Gastroesophageal sphincter (tissue), 4 donors: ENCODE measurements at places on chromosomes 13 and 19. TPM values are rescaled to one million over a fixed set of nuclear protein-coding genes. Genes with fewer than 3 reads are reported as not detected.

- no peaks in the 10 kb centered on the region for H3K4me1 ChIP-seq
- no peak overlapping the region for H3K27ac ChIP-seq
- no peak for ATAC-seq
- H3K27me3 ChIP-seq, result no peaks in the 10 kb centered on the region
- H3K4me3 ChIP-seq, result no peak overlapping the region
- peaks cover 4% of the 10 kb centered on the region for H3K36me3 ChIP-seq
Observed at GRCh38 chr13:29771247-29771646, 79.2 kb downstream of the UBL3 start.

DNA sequence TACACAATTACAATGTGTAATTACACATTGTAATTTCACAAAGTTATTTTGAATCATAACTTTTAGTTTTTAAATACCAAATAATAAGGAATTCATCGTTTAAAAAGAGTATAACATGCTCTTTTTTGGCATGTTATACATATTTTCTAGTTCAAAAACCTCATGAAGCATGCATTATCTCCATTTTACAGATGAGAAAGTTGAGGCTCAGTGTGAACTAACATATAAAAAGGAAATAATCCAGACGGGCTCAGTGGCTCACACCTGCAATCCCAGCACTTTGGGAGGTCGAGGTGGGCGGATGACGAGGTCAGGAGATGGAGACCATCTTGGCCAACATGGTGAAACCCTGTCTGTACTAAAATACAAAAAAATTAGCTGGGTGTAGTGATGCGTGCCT, 107.9 kb downstream of the PCDH9 start:
- no peak overlapping the region for H3K4me3 ChIP-seq
- H3K27ac ChIP-seq, result no peak overlapping the region
- H3K4me1 ChIP-seq, result peaks cover 27% of the 10 kb centered on the region
- H3K36me3 ChIP-seq, result no peaks in the 10 kb centered on the region
- no peaks in the 10 kb centered on the region for H3K27me3 ChIP-seq

GRCh38 chr19:32863841-32864240, 5.7 kb downstream of the SLC7A9 start:
- no peaks in the 10 kb centered on the region for H3K4me1 ChIP-seq
- no peak overlapping the region for H3K27ac ChIP-seq
- H3K4me3 ChIP-seq, result no peak overlapping the region
- peaks cover 15% of the 10 kb centered on the region for H3K27me3 ChIP-seq
- H3K36me3 ChIP-seq, result no peaks in the 10 kb centered on the region

DNA sequence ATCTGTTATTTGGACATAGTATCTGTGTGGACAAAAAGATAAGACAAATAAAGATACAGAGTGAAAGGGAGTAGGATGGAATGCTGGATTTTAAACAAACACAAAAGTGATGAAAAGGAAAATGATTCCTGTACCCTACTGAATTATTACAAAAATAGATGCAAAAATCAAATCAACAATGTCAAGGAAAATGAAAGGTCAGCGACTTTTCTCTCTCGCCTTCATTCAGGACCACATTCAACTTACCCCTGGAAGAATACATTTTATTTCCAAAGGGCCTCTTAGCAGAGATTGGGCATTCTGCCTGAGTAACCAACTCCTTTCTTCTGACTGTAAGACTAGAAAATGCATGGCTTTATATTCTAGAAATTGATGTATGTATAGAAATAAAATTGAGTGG, 28.8 kb upstream of the FAM124A start:
- no peak overlapping the region for H3K27ac ChIP-seq
- H3K4me1 ChIP-seq, result no peaks in the 10 kb centered on the region
- no peaks in the 10 kb centered on the region for H3K27me3 ChIP-seq
- H3K4me3 ChIP-seq, result no peak overlapping the region

GRCh38 chr19:6577476-6578125, 13.3 kb downstream of the CD70 start:
- peaks cover 12% of the 10 kb centered on the region for H3K27me3 ChIP-seq

DNA sequence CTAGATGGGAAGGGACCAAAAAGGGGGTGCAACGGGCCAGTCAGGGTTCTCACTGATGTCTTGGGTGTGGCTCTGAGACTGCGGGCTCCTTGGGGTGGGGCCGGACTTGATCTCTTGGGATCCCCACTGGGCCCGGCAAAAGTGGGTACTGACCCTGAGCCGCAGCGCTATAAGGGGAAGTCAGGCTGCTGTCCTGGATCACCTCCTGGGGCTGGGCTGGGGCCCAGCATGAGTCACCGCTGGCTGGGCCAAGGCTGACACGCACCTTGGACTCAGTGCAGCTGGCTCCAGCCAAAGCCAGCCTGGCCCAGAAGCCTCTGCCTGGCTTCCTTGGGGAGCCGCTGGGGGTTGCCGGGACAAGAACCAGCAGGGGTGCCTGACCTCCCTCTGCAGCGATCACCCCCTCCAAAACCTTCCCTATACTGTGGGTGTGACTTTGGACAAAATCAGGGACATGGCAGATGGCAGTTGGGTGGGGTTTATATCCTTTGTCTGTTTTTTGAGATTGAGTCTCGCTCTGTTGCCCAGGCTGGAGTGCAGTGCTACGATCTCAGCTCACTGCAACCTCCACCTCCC, 617 bp upstream of the IQCN start:
- peak overlapping the region; percentile 12 for H3K4me3 ChIP-seq
- peaks cover 42% of the 10 kb centered on the region for H3K4me1 ChIP-seq
- peaks cover 20% of the 10 kb centered on the region for H3K36me3 ChIP-seq
- H3K27me3 ChIP-seq, result no peaks in the 10 kb centered on the region
- H3K27ac ChIP-seq, result peak overlapping the region; percentile 100
- peak; percentile 81 for ATAC-seq

Gene KIR2DL4
- not detected for total RNA-seq

DNA sequence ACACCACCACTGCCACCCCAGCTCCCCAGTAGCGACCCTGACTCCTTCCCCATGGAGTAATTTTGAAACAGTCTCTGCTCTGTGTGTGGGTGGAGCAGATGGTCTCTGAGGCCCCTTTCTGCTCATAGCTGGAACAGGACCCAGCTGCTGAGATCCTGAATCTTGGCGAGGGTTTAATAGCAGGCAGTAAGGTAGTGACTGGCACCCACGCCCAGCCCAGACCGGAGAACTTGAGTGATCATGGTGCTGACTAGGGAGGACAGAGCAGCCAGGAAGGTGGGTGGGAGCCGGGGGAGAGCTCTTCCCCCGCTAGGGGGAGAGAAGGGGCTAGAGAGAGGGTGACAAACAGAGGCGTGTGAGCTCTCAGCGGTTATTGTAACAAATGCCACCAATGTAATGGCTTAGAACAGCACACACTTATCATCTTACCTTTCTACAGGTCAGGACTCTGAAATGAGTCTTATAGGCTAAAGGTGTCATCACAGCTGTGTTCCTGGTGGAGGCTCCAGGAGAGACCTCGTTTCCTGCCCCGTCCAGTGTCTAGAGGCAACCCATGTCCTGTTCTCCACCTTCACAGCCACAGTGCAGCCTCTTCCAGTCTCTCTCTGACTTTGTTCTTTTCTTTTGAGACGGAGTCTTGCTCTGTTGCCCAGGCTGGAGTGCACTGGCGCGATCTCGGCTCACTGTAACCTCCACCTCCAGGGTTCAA, 7.2 kb upstream of the ACER1 start:
- no peak overlapping the region for H3K4me3 ChIP-seq
- H3K27ac ChIP-seq, result no peak overlapping the region
- no peaks in the 10 kb centered on the region for H3K4me1 ChIP-seq
- H3K36me3 ChIP-seq, result no peaks in the 10 kb centered on the region

Gene CD70
- total RNA-seq, result not detected

Gene NKPD1
- 0.16 TPM for total RNA-seq

GRCh38 chr19:47280183-47280797, 5.6 kb downstream of the INAFM1 start:
- no peaks in the 10 kb centered on the region for H3K27me3 ChIP-seq
- H3K27ac ChIP-seq, result no peak overlapping the region
- no peak overlapping the region for H3K4me3 ChIP-seq
- no peaks in the 10 kb centered on the region for H3K36me3 ChIP-seq
- no peaks in the 10 kb centered on the region for H3K4me1 ChIP-seq
- no peak for ATAC-seq
